ENCODE measurements at places on chromosomes 3 and 15. TPM values are rescaled to one million over a fixed set of nuclear protein-coding genes. Genes with fewer than 3 reads are reported as not detected.
A peak's percentile ranks its signal among the peaks of the same experiment; 100 is the strongest.

GRCh38 chr3:23726811-23727548, 78.8 kb upstream of the UBE2E1 start:
- H3K4me3 ChIP-seq: no peak overlapping the region
- DNase-seq: no peak
- H3K36me3 ChIP-seq: no peaks in the 10 kb centered on the region
- H3K4me1 ChIP-seq: peaks cover 10% of the 10 kb centered on the region
- no peaks in the 10 kb centered on the region for H3K27me3 ChIP-seq
- no peak overlapping the region for H3K27ac ChIP-seq

DNA sequence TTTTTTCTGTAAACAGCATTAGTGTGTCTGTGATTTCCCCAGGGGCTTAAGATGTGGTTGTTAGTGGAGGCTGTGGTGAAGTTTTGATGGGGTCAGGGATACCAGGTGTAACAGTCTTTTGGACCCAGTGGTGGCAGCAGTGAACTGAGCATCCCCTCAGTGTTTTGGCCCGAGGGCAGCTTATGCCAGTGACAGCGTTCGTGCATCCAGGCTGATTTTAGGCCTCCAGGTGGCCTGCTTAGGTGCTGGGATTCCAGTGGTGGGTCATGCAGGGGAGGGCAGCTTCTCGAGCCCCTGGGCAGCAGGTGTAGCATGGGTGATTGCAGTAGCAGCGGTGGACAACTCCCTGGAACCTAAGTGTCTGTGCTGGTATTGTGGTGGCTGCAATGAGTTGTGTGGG, 29.2 kb downstream of the STT3B start:
- no peak overlapping the region for H3K27ac ChIP-seq
- DNase-seq: no peak
- H3K27me3 ChIP-seq: no peaks in the 10 kb centered on the region

DNA sequence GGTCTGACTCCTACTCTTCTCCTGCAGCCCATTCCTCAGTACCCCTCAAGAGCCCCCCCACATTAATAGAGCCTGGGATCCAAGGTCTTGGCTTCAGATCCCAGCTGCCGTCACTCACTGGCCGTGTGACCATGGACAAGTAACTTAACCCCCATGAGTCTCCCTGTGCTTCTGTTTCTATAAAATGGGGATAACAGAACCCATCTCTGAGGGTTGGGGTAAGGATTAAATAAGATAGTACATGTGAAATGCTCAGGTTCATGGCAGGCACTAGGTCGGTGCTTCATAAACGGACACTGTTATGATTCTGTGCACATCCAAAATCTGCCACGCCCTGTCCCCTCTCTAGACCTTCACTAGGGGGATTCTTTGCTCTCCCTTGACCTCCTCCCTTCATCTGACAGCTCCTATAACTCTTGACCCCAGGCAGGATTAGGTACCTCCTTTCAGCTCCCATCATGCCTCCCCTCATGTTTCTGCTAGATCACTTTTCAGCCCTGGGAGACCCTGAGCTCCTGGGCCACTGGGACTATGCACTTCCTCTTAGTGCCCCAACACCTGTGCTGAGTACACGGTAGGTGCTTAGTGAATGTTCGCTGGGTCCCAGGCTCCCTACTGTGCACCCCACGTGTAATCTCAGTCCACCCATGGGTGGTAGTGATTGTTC, 1.5 kb downstream of the CAND2 start:
- H3K4me1 ChIP-seq: no peaks in the 10 kb centered on the region
- H3K27me3 ChIP-seq: no peaks in the 10 kb centered on the region
- no peaks in the 10 kb centered on the region for H3K36me3 ChIP-seq

- H3K36me3 ChIP-seq: peaks cover 10% of the 10 kb centered on the region
- DNase-seq: peak; percentile 59
- H3K27me3 ChIP-seq: no peaks in the 10 kb centered on the region
- H3K4me3 ChIP-seq: no peak overlapping the region
Observed at GRCh38 chr3:50652709-50653108, 22.0 kb upstream of the DOCK3 start.

DNA sequence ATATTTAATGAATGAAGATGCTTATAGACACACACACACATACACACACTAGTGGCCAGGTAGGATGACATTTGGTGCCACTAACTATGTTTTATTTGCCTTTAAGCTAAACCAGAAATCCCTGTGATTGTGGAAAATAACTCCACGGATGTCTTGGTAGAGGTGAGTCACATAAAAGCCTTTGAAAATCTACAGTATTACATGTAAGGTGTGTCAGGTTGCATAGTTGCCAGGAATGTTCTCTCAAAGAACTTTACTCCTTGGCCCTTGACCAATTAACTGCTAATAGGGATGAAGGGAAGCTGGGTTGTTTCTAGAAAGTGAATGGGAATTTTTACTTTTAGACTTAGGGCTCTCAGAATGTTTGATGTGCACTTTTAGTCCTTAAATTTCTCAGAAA, 9.9 kb downstream of the ZBED2 start:
- no peak for DNase-seq
- H3K27ac ChIP-seq: no peak overlapping the region
- no peaks in the 10 kb centered on the region for H3K36me3 ChIP-seq
- no peaks in the 10 kb centered on the region for H3K4me1 ChIP-seq
- no peak overlapping the region for H3K4me3 ChIP-seq

DNA sequence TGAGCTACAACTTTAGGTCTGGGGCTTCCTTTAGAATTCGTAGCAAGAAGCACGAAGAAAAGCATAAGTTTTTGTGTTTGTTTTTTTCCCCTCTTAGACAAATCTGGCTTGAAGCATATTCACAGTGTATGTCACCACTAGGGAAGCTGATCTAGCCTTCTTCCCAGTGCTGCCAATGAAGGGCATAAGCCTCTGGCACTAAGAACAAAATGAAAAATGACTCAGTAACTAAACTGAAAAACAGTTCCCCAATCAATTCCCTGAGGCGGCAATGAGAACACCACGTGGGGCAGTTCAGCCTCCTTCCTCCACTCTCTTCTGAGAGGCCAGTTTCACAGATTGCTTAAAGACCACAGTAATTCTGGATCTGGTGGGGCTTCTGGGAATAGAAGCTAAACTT, 338.1 kb downstream of the GAP43 start:
- no peaks in the 10 kb centered on the region for H3K4me1 ChIP-seq
- H3K4me3 ChIP-seq: no peak overlapping the region
- no peak for DNase-seq

- DNase-seq: no peak
- no peak overlapping the region for H3K27ac ChIP-seq
- H3K4me3 ChIP-seq: no peak overlapping the region
Observed at GRCh38 chr3:79871656-79872055, 103.9 kb upstream of the ROBO1 start.

DNA sequence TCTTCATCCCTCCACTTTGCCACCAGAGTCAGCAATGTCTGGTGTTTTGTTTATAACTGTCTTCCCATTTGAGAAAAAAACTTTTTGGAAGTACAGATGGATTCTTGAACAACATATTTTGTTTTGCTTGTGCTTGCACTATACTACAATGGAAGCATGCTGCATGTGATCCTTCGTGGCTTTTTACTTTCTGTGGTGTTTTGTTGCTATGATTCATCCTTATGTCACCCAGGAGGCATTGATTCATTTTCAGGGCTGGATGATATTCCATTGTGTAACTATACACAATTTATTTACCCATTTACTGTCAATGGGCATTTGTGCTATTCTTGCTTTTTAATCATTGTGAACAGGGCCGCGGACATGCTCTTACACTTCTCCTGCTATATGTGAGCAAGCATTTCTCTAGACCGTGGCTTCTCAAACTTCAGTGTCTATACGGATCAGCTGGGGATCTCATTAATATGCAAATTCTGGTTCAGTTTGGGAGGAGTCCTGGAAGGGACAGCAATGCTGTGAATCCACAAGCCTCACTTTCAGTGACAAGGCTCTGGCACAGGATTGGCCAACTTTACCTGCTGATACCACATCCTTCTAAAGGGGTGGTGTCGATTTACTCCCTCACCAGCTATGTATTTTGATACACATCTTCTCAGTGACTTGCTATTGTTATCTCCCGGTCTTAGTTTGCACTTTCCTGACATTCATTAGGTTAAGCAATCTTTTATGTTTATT, 65.9 kb downstream of the POLR2M start:
- DNase-seq: no peak
- no peak overlapping the region for H3K27ac ChIP-seq
- H3K4me3 ChIP-seq: no peak overlapping the region
- H3K27me3 ChIP-seq: no peaks in the 10 kb centered on the region
- H3K36me3 ChIP-seq: no peaks in the 10 kb centered on the region
- peaks cover 10% of the 10 kb centered on the region for H3K4me1 ChIP-seq

DNA sequence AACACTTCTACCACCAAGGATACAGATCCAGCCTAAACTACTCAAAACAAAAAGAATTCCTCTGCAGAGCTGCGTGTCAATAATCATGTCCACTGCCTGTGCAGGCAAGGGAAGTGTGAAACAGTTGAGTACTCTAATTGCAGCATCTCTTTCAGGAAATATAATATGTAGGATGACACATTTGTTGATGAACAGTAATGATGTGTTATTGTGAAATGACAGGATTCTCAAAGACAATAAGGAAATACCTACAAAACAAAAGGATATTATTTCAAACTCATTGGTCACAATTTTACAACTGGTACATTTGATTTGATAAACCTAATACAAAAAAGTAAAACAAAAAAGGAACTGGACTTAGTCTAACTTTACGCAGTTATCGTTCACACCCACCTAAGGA, 4.4 kb downstream of the SPG11 start:
- no peak for DNase-seq
- H3K36me3 ChIP-seq: peaks cover 22% of the 10 kb centered on the region
- H3K4me3 ChIP-seq: no peak overlapping the region

- no peak overlapping the region for H3K4me3 ChIP-seq
- H3K4me1 ChIP-seq: no peaks in the 10 kb centered on the region
Observed at GRCh38 chr15:76116138-76116885, 56.5 kb downstream of the TMEM266 start.

DNA sequence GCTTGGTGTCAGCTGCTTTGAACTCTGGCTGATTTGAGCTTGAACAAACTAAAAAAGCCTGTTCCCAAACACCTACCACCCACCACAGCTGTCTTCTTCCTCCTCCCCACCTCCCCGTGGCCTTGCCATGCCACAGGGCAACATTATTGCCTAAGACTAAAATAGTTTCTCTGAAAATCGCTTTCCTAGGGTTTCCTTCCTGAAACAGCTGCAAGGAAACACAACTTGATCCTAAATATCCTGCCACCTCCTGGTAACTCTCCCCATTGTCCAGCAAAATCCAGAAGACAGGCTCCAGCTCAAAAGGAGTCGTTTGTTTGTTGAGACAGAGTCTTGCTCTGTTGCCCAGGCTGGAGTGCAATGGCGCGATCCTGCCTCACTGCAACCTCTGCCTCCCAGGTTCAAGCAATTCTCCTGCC, 193.9 kb upstream of the TPM1 start:
- no peak overlapping the region for H3K4me3 ChIP-seq
- no peak overlapping the region for H3K27ac ChIP-seq
- no peaks in the 10 kb centered on the region for H3K36me3 ChIP-seq
- H3K27me3 ChIP-seq: no peaks in the 10 kb centered on the region

DNA sequence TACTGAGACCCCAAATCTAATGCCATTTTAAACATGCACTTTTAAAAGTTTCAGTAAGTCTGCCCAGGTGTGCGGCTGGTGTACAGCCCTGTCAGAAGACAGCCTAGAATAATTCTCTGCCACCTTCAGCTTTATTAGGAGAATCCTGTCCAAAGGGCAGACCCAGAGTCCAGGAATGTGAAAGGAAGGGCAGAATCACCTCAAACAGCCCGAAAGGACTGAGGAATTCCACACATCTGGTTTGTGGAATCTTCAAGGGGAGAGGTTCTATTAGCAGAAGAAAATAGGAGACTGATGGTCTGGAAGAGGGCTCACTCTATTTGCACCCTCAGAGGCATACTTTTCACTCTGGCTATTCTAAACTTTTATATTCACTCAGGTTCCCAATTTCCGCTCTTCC, 46.6 kb downstream of the TYRO3 start:
- H3K27ac ChIP-seq: no peak overlapping the region
- no peak overlapping the region for H3K4me3 ChIP-seq
- H3K36me3 ChIP-seq: no peaks in the 10 kb centered on the region
- H3K4me1 ChIP-seq: peaks cover 11% of the 10 kb centered on the region
- H3K27me3 ChIP-seq: no peaks in the 10 kb centered on the region

DNA sequence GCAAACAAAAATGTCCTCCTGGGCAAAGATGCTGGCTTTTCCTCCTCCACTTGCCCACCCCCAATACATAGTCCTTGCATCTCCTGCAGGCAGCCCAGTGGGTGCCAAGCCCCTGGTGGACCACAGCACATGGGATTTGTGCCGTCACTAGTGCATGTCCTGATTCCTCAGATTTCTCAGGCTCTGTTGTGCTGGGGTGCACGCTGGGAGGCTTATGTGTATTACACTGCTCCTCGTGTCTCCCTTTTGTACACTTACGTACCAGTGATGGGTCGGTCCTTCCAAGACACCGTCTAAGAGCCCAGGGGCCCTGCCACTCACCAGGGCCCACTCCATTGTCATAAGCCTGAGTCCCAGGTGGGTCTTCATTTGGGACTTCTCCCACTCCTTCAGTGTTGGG, 70.1 kb downstream of the PLXNA1 start:
- H3K36me3 ChIP-seq: no peaks in the 10 kb centered on the region
- peak; percentile 20 for DNase-seq
- no peak overlapping the region for H3K4me3 ChIP-seq
- H3K4me1 ChIP-seq: no peaks in the 10 kb centered on the region
- no peak overlapping the region for H3K27ac ChIP-seq

GRCh38 chr3:47104259-47104658, 59.7 kb downstream of the SETD2 start:
- H3K27me3 ChIP-seq: no peaks in the 10 kb centered on the region
- peaks cover 70% of the 10 kb centered on the region for H3K36me3 ChIP-seq
- H3K4me3 ChIP-seq: no peak overlapping the region
- H3K4me1 ChIP-seq: no peaks in the 10 kb centered on the region
- DNase-seq: no peak

GRCh38 chr3:171949554-171949953, 89.8 kb upstream of the FNDC3B start:
- no peak overlapping the region for H3K4me3 ChIP-seq
- no peaks in the 10 kb centered on the region for H3K27me3 ChIP-seq
- DNase-seq: no peak
- peaks cover 3% of the 10 kb centered on the region for H3K4me1 ChIP-seq

GRCh38 chr3:156816091-156816793, 9.9 kb upstream of the LEKR1 start:
- H3K4me3 ChIP-seq: peak overlapping the region; percentile 75
- H3K27me3 ChIP-seq: no peaks in the 10 kb centered on the region
- DNase-seq: peak; percentile 17
- peaks cover 29% of the 10 kb centered on the region for H3K4me1 ChIP-seq

- no peaks in the 10 kb centered on the region for H3K36me3 ChIP-seq
- no peak overlapping the region for H3K27ac ChIP-seq
- H3K27me3 ChIP-seq: peaks cover 3% of the 10 kb centered on the region
- H3K4me1 ChIP-seq: peaks cover 5% of the 10 kb centered on the region
Observed at GRCh38 chr3:190130037-190130436, 9.3 kb upstream of the P3H2 start.

The UBE2Q2 gene
- total RNA-seq: 29.3 TPM

The CP gene
- total RNA-seq: 2.7 TPM

The ACTRT3 gene
- total RNA-seq: 0.45 TPM

The NR1I2 gene
- 0.09 TPM for total RNA-seq

The CLDN18 gene
- not detected for total RNA-seq

The IL16 gene
- total RNA-seq: 1.2 TPM

The ALG1L2 gene
- not detected for total RNA-seq

The AGBL1 gene
- total RNA-seq: not detected

The ECE2 gene
- total RNA-seq: not detected
